ENCODE measurements at places on chromosomes 12 and 14. TPM values are rescaled to one million over a fixed set of nuclear protein-coding genes. Genes with fewer than 3 reads are reported as not detected.

PTPRO gene
- total RNA-seq = 2.1 TPM

SERPINA9 gene
- not detected for total RNA-seq

RTRAF gene
- 33.5 TPM for total RNA-seq

GPR68 gene
- 0.66 TPM for total RNA-seq

KRT80 gene
- total RNA-seq = not detected

EFS gene
- 12.6 TPM for total RNA-seq

FBLN5 gene
- total RNA-seq = 91.8 TPM

SLC6A12 gene
- not detected for total RNA-seq

TAS2R14 gene
- 6.8 TPM for total RNA-seq

GRCh38 chr12:104598342-104599271 is 141.9 kb downstream of the CHST11 start:
- no peak overlapping the region for H3K27ac ChIP-seq
- no peaks in the 10 kb centered on the region for H3K36me3 ChIP-seq
- H3K4me3 ChIP-seq = no peak overlapping the region
- no peak for DNase-seq
- peaks cover 20% of the 10 kb centered on the region for H3K4me1 ChIP-seq
- H3K27me3 ChIP-seq = no peaks in the 10 kb centered on the region

DNA sequence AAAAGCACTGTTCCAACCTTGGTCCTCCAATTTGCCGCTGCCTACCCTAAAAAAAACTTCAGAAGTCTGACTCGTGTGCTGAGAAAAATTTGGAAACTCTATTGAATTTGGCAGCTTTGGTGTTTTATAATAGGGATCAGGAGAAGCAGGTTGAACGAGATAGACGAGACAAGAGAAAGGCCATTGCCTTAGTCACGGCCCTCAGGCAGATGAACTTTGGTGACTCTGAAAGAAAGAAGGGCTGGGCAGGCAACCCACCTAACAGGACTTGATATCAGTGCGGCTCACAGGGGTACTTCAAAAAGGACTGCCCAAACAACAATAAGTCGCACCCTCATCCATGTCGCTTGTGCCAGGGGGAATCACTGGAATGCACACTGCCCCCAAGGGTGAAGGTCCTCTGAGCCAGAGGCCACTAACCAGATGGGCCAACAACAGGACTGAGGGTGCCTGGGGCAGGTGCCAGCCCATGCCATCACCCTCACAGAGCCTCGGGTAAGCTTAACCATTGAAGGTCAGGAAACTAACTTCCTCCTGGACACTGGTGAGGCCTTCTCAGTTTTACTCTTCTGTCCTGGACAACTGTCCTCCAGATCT is 102.5 kb upstream of the SSTR1 start:
- no peak for DNase-seq
- no peaks in the 10 kb centered on the region for H3K36me3 ChIP-seq
- H3K27me3 ChIP-seq = no peaks in the 10 kb centered on the region
- H3K4me1 ChIP-seq = no peaks in the 10 kb centered on the region

DNA sequence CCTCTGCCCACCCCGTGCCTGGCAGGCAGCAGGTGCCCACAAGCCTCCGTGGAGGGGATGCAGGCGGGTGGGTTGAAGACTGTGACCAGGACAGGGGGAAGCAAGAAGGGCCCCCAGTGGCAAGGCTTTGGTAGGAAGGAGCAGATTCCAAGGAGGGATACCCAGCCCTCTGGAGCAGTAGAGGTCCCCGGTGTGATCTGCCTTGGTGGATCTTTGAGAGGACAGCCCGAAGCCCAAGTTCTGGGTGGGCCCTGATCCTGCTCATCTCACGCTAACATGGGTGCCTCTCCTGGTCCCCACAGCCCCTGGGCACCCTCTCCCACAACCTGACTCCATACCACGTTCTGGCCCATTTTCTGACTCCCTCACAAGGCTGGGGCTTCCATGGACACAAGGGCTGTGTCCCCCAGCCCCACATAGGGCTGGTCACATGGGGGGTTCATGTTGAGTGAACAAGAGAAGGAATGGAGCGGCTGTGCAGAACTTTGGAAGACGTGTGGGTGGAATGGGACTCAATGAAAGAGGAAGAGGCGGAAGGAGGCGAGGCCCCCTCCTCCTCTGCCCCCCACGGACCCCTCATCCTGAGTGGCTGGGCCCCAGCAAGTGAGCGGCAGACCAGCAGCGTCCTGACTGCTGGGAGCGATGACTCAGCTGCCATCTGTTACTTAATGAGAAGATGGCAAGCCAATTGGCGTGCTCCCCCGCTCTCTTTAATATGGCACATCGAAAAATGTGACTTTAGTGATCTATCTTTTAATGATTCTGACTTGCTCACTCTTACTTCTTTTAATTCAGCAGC is 77.0 kb upstream of the BCL11B start:
- DNase-seq = peak; percentile 12
- H3K36me3 ChIP-seq = no peaks in the 10 kb centered on the region
- H3K4me1 ChIP-seq = no peaks in the 10 kb centered on the region

DNA sequence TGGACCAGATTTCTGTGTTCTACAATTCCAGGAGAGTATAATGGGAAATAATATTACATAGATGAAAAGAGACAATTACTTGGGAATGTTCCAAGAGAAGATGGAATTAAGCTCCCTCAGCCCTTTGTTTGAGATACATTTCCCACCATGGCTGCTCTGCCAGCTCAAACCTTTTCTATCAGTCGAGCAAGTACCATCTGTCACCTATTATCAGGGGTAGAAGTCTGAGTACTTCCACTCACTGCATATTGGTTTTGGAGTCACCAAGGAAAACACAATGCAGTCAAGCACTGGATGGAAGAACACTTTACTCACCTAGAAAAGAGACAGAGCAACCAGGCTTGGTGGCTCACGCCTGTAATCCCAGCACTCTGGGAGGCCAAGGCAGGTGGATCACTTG is 270.4 kb upstream of the FAR2 start:
- no peak for DNase-seq
- no peaks in the 10 kb centered on the region for H3K27me3 ChIP-seq
- no peak overlapping the region for H3K27ac ChIP-seq
- H3K36me3 ChIP-seq = no peaks in the 10 kb centered on the region
- no peak overlapping the region for H3K4me3 ChIP-seq

GRCh38 chr14:22554498-22555383 is 34.3 kb downstream of the DAD1 start:
- DNase-seq = no peak
- no peak overlapping the region for H3K4me3 ChIP-seq
- no peaks in the 10 kb centered on the region for H3K36me3 ChIP-seq
- H3K27ac ChIP-seq = no peak overlapping the region
- H3K4me1 ChIP-seq = peaks cover 28% of the 10 kb centered on the region
- no peaks in the 10 kb centered on the region for H3K27me3 ChIP-seq

- no peaks in the 10 kb centered on the region for H3K27me3 ChIP-seq
- no peaks in the 10 kb centered on the region for H3K36me3 ChIP-seq
- no peak overlapping the region for H3K27ac ChIP-seq
- no peaks in the 10 kb centered on the region for H3K4me1 ChIP-seq
- no peak for DNase-seq
- H3K4me3 ChIP-seq = no peak overlapping the region
These were observed 57.0 kb downstream of the HELB start for GRCh38 chr12:66359300-66359699.

DNA sequence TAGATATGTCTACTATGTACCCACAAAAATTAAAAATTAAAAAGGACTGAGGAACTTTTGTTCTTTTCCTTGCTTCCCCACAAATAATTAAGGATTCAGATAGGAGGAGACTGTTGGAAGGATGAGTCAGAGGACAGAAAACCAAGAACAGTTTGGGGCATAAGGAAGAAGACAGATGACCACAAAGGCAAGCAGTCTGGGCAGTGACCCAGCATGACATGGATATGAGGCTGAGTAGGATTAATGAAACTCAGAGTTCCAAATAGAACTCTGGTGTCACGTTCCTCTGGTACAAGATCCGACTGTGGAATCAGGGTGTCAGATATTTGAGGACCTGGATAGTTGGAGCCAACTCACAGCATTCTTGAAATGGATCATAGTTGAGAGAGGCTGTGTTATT is 89.3 kb upstream of the SLC38A4 start:
- peaks cover 4% of the 10 kb centered on the region for H3K4me1 ChIP-seq
- no peak overlapping the region for H3K27ac ChIP-seq
- H3K27me3 ChIP-seq = no peaks in the 10 kb centered on the region
- no peaks in the 10 kb centered on the region for H3K36me3 ChIP-seq
- DNase-seq = peak; percentile 69

DNA sequence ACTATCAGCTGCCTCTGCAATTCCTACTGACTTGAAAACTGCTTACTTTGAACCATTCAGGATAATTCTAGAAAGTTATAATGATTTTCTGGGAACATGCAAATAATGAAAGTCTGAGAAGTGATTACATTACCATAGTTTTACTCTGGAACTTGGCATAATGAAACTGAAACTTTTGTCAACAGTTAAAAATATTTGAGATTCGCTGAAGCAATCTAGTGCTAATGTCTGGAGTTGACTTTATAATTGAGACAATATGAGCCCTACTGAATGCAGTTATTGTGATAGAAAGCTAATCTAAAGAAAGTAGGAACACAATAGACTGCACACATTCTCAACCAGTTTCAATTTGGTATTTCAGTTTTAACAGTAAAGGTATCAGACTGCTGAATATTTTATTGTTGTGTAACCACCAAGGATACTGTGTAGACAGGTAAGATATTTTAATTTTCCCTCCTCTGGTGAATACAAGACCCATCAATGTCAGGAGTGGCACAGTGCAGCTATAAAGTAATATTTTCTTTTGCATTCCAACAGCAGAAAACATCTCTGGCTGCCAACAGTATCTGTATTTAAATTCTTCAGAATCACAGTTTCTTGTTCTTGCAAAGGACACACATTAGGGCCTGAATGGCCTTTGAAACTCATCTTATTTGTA is 483.5 kb downstream of the ATP23 start:
- no peaks in the 10 kb centered on the region for H3K27me3 ChIP-seq
- H3K36me3 ChIP-seq = no peaks in the 10 kb centered on the region
- no peak overlapping the region for H3K4me3 ChIP-seq
- H3K4me1 ChIP-seq = peaks cover 23% of the 10 kb centered on the region
- no peak for DNase-seq

- no peaks in the 10 kb centered on the region for H3K36me3 ChIP-seq
- H3K4me1 ChIP-seq = no peaks in the 10 kb centered on the region
- no peak for DNase-seq
- no peaks in the 10 kb centered on the region for H3K27me3 ChIP-seq
- H3K4me3 ChIP-seq = no peak overlapping the region
- no peak overlapping the region for H3K27ac ChIP-seq
These were observed 737.4 kb upstream of the TBX3 start for GRCh38 chr12:115421350-115421749.

DNA sequence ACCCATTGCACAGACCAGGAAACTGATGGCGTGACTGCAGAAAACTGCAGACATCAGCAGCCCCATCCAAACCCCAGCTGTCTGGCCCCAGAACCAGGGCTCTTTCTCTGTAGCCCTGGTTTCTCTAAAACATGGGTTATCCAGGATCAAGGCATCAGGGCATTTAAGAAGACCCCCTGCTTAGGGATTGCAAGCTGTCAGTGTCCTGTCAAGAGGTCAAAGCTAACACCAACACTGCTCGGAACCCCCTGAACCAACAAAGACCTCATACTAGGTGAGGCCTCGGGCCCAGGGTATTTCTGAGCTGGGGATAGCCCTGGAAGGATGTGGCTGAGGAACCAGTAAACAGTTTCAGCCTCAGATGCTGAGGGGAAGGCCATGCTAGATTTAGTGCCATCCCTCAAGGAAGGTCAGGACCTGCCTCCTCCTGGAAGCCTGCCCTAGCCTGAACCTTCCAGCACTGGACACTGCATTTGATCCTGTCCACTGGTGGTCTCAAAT is 39.2 kb downstream of the BCL11B start:
- H3K36me3 ChIP-seq = no peaks in the 10 kb centered on the region
- no peak overlapping the region for H3K27ac ChIP-seq

DNA sequence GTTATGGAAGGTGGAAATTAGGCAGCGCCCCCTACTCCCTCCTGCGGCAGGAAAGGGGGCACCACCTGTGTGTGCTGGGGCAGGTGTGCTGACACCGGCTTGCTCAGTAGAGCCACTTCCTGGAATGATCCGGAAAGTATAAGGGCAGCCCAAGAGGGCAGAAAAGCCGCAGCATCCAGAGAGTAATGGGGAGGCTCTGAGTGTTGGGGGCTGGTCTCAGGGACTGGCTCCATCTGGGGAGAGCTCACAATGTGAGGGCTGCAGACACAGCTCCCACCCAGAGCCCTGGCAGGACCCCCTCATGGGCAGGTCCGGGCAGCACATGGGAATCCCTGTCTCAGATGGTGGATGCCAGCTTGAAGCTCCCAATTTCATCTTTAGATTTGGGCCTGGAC is 187.6 kb upstream of the C14orf180 start:
- H3K27ac ChIP-seq = no peak overlapping the region
- peak; percentile 56 for DNase-seq
- no peaks in the 10 kb centered on the region for H3K4me1 ChIP-seq
- H3K36me3 ChIP-seq = no peaks in the 10 kb centered on the region
- no peaks in the 10 kb centered on the region for H3K27me3 ChIP-seq

DNA sequence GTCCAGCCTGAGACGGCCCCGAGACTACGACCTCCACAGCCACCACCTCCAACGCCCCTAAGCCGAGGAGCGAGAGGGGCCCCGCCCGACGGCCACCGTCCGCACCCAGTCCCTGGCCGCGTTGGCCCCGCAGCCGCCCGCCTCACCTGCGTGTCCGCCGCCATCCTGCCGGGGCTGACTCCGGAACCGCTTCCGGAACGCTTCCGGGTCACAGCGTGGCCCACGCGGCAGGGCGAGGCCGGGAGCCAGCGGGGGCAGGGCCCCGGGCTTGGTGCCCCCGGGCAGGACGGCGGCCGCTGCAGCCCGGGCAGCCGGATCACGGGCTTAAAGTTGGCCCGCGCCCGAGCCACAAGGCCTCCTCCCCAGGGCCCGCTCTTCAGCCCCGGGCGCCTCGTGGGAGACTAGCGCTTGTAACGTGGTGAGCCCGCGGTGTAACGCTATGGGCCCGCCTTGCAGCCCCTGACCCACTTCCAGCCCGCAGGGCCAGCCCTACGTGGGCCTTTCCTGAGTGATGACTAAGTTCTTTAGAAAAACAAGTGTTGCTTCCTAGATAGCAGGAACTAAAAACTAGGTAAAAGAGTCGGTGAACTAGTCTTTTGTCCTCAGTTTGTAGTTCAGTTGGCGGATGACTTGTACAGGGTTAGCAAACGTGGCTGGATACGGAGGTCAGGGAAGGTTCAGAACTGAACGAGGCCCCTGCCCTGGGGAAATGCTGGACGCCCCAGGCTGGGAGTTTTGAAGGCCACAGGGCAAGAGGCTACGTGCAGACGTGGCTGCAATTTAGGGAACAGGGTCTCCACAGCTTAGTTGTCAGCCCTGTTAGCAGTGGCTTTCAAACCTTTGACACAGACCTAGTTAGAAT is at the start of gene GCN1:
TSS of gene GCN1 (minus strand) at position 182 of the 862 bp plus-strand sequence. CDS start at position 164, 18 bp downstream.
- H3K4me1 ChIP-seq = peaks cover 41% of the 10 kb centered on the region
- peaks cover 33% of the 10 kb centered on the region for H3K36me3 ChIP-seq
- peak within 1 kb of the TSS; percentile 87 for H3K4me3 ChIP-seq

- H3K4me1 ChIP-seq = peaks cover 15% of the 10 kb centered on the region
- no peak overlapping the region for H3K27ac ChIP-seq
These were observed 29.5 kb downstream of the NINJ2 start for GRCh38 chr12:633731-634130.

DNA sequence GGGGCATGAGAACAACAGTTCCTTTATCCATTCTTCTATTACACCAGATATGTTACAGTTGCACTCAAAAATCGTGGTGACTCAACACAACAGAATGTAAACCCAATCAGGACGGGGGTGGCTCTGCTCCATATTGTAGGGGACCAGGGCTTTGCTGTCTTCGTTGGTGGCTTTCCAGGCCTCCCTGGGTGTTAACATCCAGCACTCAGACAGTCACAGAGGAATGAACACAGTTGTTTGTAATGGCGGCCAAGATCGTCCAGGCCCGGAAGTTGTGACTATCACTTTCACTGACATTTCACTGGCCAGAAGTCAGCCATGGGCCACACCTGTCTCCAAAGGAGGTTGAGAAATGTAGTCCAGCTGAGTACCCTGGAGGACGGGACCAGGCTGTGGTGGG is 204.1 kb downstream of the CACNA1C start:
- peaks cover 48% of the 10 kb centered on the region for H3K4me1 ChIP-seq
- no peak overlapping the region for H3K27ac ChIP-seq
- no peak overlapping the region for H3K4me3 ChIP-seq
- H3K27me3 ChIP-seq = no peaks in the 10 kb centered on the region
- DNase-seq = no peak
